ENCODE measurements at places on chromosomes 6 and 20. TPM values are rescaled to one million over a fixed set of nuclear protein-coding genes. Genes with fewer than 3 reads are reported as not detected.
A peak's percentile ranks its signal among the peaks of the same experiment; 100 is the strongest.

Gene FOXF2
- 42.5 TPM for polyA plus RNA-seq

GRCh38 chr6:154653385-154653784, 79.8 kb upstream of the SCAF8 start:
- no peak for DNase-seq

Gene HRH3
- polyA plus RNA-seq: not detected

DNA sequence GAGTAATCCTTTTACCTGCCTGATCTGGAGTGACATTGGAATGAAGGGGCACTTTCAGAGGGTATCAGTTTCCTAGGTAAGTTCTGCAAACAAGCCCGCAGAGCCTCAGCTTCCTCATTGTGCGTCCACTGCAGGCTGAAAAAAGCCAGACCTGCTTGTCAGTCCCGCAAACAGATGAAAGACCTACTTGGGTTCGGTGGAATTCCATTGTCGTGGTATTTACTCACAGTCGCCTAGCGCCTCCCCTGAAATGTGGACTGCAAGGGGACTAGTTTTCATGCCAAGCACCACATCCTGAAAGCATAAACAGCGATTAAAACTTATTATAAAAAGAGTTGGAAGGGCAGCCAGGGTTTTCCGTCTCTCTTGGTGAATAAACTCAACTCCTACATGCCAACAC, 121.5 kb downstream of the PAX1 start:
- no peak for DNase-seq

- DNase-seq: peak; percentile 90
These were observed 34.8 kb upstream of the JAG1 start for GRCh38 chr20:10708351-10709185.

Gene ECT2L
- not detected for polyA plus RNA-seq

Gene FILIP1
- 0.76 TPM for polyA plus RNA-seq

GRCh38 chr6:122678841-122679240, 68.6 kb downstream of the PKIB start:
- DNase-seq: no peak

Gene MAS1
- not detected for polyA plus RNA-seq

DNA sequence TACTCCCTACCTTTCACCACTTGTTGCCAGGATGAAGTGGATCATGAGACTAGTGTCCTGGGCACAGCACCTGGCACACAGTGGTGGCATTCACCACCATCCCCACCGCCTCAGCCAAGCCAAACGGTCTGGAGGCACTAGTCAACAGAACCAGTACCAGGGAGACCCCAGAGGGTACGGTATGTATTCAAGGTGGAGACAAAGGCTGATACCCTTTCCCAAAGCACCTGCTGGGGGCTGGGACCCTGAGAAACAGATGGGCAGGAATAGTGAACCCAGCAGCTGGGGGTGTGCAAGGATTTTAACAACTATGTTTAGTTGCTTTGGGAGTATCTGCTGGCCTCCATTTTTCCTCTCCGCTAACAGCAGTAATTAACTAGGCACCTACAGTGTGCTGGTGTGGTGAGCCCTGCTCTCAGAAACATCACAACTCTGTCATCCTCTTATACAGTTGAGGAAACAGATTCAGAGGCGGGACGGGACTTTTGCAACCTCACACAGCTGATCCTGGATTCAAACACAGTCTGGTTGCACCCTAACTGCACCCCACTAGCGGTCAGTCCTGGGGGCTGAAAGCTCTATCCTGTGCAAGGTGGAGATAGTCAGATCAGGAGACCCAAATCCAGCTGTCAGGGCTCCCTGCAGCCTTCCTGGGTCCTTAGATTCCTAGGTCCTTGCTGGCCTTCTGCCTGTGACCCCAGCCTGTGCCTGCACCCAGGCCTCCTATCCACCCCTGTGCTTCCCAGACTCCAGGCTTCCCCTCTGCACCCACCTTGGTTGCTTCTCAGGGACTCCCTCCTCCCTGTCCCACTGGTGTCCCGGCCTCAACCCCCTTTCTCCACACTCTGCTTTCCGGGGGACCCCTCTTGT, 1.2 kb downstream of the SNTA1 start:
- no peak for DNase-seq

Gene HCRTR2
- not detected for polyA plus RNA-seq

DNA sequence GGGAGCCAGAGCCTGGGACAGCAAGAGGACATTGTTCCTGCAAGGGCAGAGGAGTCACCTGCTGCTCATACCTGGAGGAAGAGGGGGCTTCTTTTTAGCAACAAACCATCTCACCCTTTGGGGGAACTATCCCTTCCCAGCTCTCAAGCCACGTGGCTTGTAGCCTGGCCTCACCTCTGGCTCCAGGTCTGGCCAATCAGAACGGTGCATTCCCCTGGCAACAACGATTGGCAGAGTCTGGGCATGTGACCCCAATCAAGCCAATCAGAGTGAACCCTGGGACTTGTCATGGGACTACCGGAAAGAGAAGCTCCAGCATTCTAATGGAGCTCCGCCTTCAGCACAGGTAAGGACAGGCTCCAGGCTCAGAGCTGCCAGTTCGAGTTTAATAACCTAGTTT, 33.6 kb downstream of the KCNB1 start:
- no peak for DNase-seq

Gene TEAD3
- polyA plus RNA-seq: 26.7 TPM

Gene POM121L2
- not detected for polyA plus RNA-seq

DNA sequence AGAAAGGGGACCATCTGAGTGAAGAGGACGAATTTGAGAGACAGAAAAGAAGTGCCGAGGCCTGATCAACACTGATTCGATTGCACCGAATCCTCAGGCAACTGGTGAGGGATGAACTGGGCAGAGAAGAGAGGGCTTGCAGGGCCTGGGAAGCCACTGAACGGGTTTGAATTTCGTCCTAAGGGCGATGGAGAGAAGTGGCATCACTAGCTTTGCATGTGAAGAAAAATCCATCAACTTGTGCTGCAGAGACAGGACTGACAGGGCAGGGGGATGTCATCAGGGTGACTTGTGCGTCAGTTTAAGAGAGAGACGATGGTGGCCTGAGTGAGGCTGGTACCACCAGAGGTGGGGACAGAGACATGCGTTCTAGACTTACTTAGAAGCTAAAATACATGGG, 73.7 kb upstream of the SLC22A23 start:
- no peak for DNase-seq

GRCh38 chr20:61881416-61881815, 184.3 kb downstream of the TAF4 start:
- DNase-seq: no peak

Gene RNGTT
- polyA plus RNA-seq: 10.7 TPM

Gene TRIM15
- not detected for polyA plus RNA-seq

Measured in fibroblast of lung (primary cell).